H1 (cell line): ENCODE measurements at places on chromosomes 16 and 17. TPM values are rescaled to one million over a fixed set of nuclear protein-coding genes. Genes with fewer than 3 reads are reported as not detected.

ENPP7 gene
- not detected in 2 replicates for total RNA-seq

DNA sequence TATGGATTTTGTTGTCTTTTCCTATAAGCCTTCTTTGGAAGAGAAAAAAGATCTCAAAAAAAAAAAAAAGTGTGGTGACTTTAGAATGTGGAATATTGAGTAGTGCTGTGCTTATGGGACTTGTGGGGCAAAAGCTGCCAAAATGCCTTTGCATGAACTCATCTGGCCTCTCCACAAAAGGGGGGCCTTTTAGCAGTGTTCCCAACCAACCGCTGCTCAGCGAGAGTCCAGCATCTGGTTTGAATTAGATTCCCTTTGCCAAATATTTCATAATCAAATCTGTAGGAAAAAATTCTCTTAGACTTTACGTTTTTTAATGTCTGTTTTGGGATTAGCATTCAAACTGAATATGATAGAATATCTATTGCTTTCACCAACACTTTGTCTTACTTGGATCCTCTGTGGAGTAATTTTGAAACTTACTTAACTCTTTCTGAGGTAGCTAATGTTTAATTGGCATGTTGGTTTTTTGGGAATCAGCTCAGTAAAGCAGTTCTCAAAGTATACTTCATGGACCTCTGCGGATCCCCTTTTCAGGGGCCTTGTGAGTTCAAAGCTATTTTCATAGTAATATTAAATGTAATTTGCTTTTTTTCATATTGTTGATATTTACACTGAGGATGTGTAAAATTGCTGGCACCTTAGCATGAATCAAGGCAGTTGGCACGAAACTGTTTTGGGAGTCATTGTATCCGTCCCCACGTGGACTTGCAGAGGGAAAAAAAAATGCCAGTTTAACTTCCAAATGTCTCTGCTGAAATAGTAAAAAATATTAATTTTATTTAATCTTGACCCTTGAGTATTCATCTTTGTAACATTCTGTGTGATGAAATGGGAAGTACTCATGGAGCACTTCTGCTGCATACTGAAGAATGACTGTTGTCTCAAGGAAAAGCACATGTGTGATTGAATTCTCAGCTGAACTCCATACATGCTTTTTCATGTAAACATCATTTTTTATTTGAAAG is 34.7 kb upstream of the VPS4A start:
- DNase-seq, result no peak
- peaks cover 3% of the 10 kb centered on the region; the same call in 1 of the 2 replicates for H3K36me3 ChIP-seq
- H3K4me3 ChIP-seq, result no peak overlapping the region
- no peaks in the 10 kb centered on the region for H3K27me3 ChIP-seq
- H3K27ac ChIP-seq, result no peak overlapping the region
- no peaks in the 10 kb centered on the region for H3K4me1 ChIP-seq

TNFSF13 gene
- 2.1 and 2.3 TPM in 2 replicates for total RNA-seq

- no peak for DNase-seq
- no peaks in the 10 kb centered on the region for H3K36me3 ChIP-seq
- H3K4me1 ChIP-seq, result no peaks in the 10 kb centered on the region
- H3K27me3 ChIP-seq, result no peaks in the 10 kb centered on the region
Observed at GRCh38 chr17:30557916-30558685, 80.9 kb downstream of the GOSR1 start.

ANKRD13B gene
- total RNA-seq, result 41.0 and 48.5 TPM in 2 replicates

GRCh38 chr16:64390102-64390501 is 731.8 kb downstream of the CDH11 start:
- no peaks in the 10 kb centered on the region for H3K4me1 ChIP-seq
- H3K27me3 ChIP-seq, result no peaks in the 10 kb centered on the region
- no peak overlapping the region for H3K4me3 ChIP-seq
- DNase-seq, result no peak
- H3K27ac ChIP-seq, result no peak overlapping the region

DNA sequence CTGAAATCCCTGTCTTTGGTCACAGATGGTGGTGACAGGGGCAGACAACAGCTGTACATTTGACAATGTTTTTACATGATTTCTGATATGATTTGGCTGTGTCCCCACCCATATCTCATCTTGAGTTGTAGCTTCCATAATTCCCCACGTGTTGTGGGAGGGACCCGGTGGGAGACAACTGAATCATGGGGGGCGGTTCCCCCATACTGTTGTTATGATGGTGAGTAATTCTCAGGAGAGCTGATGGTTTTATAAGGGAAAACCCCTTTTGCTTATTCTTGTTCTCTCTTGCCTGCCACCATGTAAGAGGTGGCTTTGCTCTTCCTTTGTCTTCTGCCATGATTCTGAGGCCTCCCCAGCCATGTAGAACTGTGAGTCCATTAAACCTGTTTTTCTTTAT is 353.9 kb downstream of the CPPED1 start:
- DNase-seq, result no peak
- H3K27ac ChIP-seq, result no peak overlapping the region
- H3K27me3 ChIP-seq, result no peaks in the 10 kb centered on the region
- H3K4me3 ChIP-seq, result no peak overlapping the region
- H3K4me1 ChIP-seq, result no peaks in the 10 kb centered on the region

- no peak overlapping the region for H3K27ac ChIP-seq
- H3K4me3 ChIP-seq, result no peak overlapping the region
- H3K27me3 ChIP-seq, result peaks cover 14% of the 10 kb centered on the region
Observed at GRCh38 chr17:6554342-6554741, 2.0 kb downstream of the PITPNM3 start.

DNA sequence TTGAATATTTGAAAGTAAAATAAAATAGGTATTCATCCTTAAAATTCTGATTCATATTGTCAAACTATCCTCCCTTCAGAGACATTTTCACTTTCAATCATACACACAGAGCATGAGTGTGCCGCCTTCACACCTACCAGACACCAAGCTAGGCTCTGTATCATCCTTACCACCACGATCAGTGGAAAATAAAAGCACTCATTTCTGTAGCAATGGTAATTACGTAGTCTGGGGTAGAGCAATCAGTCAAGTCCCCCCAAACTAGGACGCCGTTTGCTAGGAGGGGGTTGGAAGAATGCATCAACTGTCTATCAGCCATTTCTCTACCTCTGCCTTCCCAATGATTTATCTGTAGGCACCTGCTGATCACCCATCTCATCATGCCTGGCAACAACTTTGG is 84.6 kb upstream of the GRIN2A start:
- no peaks in the 10 kb centered on the region for H3K27me3 ChIP-seq
- no peaks in the 10 kb centered on the region for H3K36me3 ChIP-seq
- DNase-seq, result no peak

DNA sequence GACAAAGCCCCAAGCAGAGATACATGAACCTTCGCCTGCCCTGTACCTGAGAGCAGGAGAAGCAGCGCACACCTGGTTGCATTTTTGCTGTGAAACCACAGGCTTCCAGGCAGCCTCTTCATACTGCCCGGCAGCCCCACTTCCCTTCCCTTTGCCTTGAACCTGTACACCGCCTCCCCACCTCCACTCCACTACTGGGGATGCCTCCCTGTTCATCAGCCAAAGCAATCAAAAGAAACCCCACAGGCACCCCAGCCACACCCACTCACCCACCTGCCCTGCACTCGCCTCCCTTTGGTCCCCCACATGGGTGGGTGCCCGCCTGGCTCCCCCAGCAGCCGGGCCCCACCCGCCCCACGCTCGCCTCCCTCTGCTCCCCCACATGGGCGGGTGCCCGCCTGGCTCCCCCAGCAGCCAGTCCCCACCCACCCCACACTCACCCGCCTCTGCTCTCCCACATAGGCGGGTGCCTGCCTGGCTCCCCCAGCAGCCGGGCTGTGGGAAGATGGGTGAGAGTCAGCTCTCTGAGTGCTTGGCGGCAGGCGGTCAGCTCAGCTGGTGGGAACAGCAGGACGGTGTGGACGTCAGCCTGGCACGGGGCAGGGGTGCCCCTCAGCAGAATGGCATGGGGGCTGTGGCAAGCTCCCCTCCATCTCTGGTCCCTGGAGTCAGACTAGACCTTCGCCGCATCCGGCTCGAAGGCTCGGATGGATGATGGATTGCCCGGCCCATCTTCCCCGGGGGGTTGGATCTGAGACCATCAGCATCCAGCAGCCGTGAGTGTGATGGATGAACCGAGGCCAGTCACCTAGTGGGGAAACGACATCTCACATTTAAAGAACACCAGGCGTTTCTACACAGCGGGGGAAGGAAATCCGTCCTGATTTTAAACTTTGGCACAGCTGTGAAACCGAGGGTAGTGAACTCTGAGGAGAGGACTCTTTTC is 135.6 kb downstream of the BANP start:
- H3K36me3 ChIP-seq, result no peaks in the 10 kb centered on the region
- no peak overlapping the region for H3K4me3 ChIP-seq
- H3K27ac ChIP-seq, result no peak overlapping the region
- no peak for DNase-seq
- H3K4me1 ChIP-seq, result no peaks in the 10 kb centered on the region
- H3K27me3 ChIP-seq, result no peaks in the 10 kb centered on the region

DNA sequence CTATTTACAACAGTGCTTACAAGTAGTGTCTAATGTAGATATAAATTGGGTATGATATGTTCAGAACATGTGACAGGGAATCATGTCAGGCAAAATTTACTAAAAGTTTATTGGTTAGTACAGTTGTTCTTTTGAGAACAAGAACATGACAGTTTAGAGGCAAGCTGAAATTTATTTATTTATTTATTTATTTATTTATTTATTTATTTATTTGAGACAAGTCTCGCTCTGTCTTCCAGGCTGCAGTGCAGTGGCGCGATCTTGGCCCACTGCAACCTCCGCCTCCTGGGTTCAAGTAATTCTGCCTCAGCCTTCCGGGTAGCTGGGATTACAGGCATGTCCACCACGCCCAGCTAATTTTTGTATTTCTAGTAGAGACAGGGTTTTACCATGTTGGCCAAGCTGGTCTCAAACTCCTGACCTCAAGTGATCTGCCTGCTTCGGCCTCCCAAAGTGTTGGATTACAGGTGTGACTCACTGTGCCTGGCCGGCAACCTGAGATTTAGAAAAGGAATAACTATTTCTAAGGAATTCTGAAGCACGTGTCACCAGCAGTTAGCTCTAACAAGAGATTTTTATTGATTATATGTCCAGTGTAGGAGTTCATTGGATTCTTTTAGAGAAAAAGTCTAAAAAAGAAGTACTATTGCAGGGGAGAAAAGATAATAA is 24.9 kb downstream of the MRTFB start:
- no peak overlapping the region for H3K4me3 ChIP-seq
- DNase-seq, result no peak

- H3K4me3 ChIP-seq, result no peak overlapping the region
- H3K27ac ChIP-seq, result no peak overlapping the region
- peaks cover 16% of the 10 kb centered on the region for H3K36me3 ChIP-seq
- no peaks in the 10 kb centered on the region for H3K27me3 ChIP-seq
- DNase-seq, result no peak
Observed at GRCh38 chr16:8887952-8888560, 5.9 kb downstream of the LITAFD start.

DNA sequence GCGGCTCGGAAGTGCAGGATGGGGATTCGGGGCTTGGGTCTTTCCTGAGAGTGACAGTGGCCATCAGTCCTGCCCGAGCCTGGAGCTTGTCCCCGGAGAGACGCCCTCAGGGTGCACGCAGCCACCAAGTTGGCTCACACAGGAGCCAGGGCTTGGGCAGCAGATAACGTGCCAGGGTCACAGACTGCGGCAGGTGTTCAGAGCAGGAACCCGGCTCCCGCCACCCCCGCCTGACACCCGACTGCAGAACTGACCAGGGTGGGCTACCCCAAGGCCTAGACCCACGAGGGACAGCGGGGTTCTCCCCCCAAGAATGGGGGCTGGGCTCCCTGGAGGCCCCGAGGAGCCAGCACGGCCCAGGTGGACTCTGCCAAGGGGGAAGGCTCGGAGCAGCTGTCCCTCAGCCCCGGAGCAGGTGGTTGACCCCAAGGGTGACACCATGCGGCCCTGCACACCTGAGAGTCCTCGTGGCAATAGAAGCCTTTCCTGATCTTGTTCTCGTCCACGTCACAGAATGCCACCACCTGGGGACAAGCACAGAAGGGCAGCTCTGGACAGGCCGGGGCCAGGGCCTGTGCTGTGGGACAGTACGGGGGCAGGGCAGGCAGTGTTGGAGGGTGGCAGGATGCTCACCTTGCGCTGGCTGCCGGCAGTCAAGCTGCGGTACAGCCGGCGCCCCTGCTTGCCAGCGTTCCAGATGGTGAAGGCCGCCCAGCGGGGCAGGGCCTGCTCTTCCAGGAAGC is 117.1 kb upstream of the ZNF750 start:
- H3K36me3 ChIP-seq, result peaks cover 4% of the 10 kb centered on the region; the same call in 1 of the 2 replicates
- DNase-seq, result no peak
- H3K4me3 ChIP-seq, result no peak overlapping the region

GRCh38 chr16:12682432-12683165 is 121.1 kb downstream of the CPPED1 start:
- no peak for DNase-seq
- H3K4me3 ChIP-seq, result no peak overlapping the region
- H3K27me3 ChIP-seq, result no peaks in the 10 kb centered on the region
- peaks cover 2% of the 10 kb centered on the region; the same call in 1 of the 2 replicates for H3K4me1 ChIP-seq
- H3K27ac ChIP-seq, result no peak overlapping the region
- no peaks in the 10 kb centered on the region for H3K36me3 ChIP-seq
